ENCODE measurements at places on chromosomes 12 and 14.

DNA sequence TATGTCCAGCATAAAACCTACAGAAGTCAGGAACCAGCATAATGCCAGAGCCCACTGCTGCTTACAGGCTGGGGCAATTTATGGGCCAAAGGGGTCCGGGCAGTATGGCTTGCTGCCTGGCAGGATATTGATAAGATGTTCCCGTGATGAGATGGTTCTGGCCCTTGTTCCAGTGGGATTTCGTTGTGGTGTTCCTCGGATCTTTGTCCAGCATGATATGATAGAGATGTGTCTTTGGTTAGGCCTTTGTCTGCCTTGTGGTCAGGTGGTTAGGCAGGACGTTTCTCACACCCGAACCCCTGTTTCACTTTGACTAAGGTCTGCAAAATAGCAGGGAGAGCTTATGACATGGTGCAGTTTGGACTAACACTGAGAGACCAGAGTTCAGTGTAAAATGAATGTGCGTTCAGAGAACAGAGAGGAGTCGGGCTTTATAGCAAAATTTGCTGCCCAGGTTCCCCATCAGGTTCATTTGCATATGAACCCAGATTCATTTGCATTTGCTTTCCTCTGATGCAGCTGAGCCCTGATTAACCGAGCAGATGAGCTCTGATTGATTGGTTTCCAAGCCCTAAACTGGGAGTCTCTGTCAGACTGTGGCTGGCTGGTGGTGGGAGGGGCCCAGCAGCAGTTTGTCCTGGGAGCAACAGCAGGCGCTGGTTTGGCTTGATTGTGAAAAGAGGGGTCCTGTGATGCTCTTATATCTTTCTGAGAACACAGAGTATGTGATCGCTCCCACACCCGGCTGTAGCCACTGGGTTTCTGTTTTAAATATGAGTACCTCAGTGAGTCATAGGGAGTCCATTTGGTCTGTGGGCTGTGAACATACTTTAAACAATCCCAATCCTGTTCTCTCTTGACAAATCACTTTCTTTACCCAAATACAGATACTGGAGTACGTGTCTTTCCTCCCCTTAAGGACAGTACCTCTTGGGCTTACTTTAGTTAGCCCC, 156.3 kb upstream of the PZP start:
- DNase-seq = no peak

DNA sequence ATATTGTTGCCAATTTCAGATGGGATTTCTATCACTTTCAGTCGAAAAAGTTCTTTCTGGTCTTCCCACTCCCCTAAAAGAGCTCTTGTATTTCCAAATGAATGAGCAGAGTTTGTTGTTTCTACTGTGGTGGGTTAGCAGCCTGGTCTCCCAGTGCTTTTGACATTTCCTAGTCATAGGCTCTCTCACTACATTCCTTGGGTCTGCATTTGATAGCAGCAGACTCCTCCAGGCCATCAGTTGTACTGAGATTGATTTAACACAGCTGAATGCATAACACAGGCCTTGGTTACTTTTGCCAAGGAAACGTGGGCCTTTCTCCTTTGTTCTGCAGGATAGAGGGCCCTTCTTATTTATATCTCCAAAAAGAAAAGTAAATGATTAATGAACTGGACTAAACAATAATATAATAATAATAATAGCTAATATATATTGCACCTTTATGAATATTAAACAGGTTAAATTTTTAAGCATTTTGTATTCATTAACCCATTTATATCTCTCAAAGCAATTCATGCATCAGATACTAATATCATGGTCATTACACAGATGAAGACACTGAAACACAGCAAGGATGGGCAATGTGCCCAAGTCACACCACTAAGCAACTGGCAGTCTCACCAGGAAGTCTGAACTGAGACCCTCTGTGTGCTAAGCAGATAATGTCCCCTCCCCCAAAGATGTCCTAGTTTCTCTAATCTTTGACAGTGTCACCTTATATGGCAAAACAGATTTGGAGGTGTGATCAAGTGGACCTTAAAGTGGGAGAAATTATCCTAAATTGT, 1579.2 kb downstream of the AACS start:
- DNase-seq = no peak

DNA sequence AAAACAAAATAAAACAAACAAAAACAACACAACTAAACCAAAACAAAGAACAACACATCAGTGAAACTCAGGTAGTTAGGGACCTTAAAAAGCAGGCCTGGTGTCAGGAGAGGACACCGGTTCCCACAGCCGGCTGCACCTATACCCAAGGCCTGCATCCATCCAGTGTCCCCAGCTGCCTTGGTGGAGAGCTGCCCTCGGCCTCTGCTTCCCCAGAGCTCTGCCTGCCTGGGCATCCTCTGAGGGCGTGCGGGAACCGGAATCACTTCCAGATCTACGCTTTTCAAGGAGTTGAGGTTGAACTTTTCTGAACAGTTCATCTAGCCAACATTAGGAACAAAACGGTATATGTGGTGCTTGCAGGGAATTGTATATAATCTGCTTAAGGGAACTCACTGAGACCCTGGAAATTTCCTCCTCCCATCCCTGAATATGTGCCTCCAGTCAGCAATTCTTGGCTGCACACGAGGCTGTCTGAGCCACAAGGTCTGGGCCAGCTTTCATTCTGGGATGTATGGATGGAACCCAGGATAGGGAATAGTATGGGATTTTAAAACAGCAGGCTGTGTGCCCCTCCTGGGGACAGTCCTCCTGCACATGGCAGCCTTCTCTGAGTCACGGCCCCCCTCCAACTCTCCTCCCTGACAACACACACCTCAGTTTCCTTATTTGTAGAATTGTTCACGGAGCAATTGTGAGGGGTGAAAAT, 319.0 kb upstream of the RTL1 start:
- no peak for DNase-seq

DNA sequence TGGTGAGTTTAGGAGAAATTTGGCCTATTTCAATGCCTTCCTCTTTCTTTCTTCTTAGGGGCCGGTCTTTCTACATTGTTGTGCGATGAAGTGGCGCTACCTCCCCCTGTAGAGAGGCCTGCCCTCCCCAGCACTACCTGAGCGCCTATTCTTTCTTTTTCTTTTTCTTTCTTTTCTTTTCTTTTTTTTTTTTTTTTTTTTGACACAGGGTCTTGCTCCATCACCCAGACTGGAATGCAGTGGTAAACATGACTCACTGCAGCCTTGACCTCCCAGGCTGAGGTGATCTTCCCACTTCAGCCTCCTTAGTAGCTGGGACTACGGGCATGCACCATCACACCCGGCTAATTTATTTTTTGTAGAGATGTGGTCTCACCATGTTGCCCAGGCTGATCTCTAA, 136.1 kb upstream of the MAX start:
- no peak for DNase-seq

DNA sequence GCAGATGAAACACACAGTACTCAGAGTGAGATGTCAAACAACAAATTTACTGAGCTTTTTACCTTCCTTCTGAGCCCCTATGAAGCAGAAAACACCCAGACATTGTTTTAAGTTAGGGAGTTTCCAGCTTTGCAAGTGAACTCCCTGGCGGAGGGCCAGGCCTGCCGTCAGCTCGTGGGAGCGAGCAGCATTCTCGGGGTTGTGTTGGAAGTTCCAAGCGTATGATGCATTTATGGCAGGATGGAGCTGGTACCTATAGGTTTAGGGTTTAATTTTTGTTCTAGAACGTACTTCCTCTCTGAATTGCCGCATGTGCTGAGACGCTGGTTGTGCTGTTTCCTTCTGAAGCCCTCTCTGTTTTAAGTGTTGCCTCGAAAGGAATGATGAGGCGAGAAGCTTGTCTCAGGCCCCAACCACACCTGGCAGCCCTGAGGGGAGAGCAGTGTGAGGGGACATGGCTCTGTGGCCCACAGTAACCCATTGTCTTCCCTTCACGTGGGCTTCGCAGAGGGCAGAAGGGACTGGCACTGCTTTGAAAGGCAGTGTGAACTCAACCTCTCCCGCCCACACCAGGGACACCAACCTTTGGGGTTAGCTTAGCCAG, 76.6 kb downstream of the SSPN start:
- no peak for DNase-seq

GRCh38 chr14:68246786-68247105, 427.2 kb downstream of the RAD51B start:
- DNase-seq = no peak
